ENCODE measurements at places on chromosomes 3 and 15.

GRCh38 chr15:77611767-77612166, 20.9 kb downstream of the LINGO1 start:
- DNase-seq = no peak

DNA sequence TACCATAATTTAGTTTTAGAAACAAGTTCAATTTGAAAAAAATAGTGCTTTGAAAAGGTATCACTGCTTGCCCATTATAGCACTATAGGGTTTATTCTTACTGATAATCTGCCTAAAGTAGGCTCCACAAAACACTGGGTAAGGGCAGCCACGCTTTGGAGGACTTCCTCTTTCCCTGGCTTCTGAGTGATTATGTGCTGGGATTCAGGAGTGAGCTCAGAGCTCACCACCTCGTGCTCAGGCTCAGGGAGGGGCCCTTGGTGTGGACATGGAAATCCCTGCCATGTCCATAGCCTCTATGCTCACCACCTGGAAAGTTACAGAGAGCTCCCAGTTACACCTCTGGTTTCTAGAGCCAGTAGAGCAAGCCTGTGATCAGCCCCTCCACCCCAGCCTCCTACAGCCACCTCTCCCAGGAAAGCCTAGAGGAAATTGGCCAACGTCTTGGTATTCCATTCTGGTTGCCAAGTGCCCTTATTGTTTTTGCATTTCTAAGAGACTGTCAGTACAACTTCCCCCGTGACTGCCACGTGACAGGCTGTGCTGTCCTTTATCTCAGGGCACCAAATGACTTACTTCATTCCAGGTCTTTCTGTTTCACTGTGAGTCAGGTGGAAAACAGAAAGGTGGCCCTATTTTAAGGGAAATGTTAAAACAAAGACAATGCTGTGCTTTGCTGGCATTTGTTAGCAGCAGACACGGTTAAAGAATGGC, 316.0 kb downstream of the RORA start:
- no peak for DNase-seq

GRCh38 chr15:69410248-69410874, 3.8 kb upstream of the KIF23 start:
- no peak for DNase-seq

DNA sequence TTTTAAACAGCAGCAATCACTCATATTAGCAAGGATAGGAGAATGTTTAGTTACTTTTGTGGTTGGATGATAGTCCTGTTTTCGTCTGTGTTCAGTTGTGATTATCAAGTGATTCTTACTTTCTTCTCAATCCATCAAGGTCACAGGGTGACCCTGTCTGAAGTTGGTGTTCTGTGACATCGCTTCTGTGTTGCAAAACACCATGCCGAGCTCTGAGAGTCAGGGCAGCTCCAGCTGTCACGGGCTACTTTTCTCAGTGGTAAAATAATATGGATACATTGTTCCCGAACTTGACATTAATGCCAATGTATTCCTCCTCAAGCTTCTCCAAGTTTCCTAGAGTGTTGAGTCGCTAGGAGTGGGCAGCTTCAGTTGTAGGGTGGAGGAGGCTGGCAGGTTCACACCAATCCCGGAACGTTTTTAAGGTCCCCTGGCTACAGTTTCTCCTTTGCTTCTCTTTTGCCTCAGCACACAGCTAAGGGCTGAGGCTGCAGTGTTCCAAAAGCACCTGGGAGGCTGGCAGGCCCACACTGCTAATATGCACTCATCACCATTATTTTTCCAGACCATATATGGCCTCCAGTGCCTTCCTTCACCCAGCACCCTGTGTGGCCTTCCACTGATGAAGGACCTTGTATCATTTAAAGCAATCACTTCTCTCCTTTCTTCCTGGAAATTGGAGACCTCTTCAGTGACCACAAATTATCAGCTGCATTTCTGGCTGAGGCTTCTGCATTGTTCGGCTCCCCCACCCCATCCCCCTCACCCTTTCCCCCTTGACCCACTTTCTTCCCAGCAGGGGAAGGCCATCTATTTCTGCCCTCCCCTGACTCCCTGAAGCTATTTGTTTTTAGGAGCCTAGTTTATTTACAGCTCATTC, 25.8 kb downstream of the COLQ start:
- no peak for DNase-seq

- no peak for DNase-seq
These were observed 144.0 kb downstream of the SMAD6 start for GRCh38 chr15:66846031-66846430.

DNA sequence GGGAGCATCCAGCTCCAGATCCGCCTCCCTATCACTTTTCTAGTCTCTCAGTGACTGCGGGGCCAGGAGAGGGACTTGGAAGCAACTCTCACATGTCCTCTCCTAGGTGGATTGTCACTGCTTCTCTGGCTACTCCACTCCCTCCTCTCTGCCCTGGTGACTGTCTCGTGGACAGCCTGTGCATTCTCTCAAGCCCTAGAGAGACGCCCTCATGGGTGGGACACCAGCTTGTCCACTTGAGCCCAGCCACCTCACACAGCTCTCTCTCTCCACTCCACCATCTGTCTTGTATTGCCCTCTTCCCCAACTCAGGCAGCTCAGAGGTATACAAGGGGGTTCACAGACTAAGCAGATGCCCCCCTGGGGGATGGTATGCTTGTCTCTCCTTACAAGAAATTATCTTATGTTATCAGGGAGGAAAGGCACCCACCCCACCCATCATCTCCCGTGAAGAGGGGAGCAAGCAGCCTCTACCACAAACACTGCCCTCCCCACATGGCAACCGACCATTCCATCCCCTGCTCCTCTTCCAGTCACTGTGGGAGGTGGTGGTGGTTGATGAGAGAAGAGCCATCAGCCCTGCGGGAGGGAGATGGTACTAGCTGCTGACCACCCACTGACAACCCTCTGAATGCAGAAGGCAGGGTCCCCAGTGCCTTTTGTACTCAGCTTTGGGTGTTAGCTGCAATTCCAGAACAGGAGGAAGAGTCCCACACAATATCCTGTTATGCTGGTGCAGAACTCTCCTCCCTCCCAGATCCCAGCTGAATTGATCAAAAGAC, 15.5 kb upstream of the LOXL1 start:
- DNase-seq = no peak

DNA sequence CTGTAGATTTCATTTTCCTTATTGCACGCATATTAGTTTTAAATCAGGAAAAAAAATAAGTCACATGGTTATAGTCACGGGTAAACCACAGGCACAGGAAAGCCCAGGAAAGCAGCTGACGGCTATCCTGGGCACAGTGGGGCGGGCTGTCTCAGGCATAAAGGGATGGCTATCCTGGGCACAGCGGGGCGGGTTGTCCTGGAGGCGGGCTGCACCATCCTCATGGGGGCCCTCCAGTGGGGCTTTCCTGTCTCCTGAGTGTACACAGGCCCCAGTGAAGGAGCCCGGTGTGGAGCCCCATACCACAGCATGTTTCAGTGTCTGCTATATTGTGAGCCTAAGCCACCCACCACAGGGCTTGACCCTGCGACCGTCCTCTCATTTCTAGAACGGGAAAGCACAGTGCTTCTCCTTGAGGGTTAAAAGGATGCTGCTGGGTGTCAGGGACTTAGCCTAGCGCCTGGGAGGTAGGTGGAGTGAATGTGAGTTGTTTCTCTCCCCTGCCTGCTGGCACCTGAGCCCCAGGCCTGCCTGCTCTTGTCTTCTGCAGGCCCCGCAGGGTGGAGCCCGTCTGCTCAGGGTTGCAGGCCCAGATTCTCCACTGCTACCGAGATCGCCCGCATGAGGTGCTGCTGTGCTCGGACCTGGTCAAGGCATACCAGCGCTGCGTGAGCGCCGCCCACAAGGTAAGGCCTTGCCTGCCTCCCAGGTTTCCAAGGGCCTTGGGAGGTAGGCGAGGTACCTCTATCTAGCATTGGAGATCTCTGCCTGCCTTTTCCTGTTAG, 25.9 kb upstream of the PLXNA1 start:
- DNase-seq = no peak

GRCh38 chr15:67701669-67702068, 123.6 kb upstream of the SKOR1 start:
- no peak for DNase-seq

DNA sequence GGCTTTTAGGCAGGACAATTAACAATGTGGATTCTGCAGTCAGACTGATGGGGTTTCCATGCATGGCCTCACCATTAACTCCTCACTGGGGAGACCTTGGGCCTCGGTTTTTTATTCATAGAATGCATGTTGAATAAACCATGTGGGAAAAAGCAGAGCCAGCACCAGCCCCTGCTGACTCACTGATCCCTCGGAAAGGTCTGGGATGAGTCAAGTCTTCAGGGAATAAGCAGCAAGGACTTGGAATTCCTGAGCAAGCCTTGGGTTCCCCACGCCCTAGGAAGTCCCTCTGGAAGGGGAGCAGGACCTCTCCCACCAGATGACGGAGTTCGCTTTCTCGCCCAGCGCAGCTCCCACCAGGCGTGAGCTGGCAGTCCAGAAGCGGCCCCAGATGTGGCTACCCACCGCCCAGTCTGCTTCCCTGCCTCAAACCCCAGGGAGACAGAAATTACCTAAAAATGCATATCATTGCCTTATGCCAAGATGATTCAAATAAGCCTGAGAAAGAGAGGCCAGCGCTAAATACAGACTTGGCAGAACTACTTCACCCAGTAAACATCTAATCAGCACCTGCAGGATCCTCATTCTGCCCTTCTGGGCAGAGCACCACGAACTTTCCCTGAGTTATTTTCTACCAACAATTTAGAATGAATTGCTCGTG, 45.4 kb downstream of the BTD start:
- DNase-seq = no peak

GRCh38 chr15:67779549-67780111, 45.7 kb upstream of the SKOR1 start:
- no peak for DNase-seq

DNA sequence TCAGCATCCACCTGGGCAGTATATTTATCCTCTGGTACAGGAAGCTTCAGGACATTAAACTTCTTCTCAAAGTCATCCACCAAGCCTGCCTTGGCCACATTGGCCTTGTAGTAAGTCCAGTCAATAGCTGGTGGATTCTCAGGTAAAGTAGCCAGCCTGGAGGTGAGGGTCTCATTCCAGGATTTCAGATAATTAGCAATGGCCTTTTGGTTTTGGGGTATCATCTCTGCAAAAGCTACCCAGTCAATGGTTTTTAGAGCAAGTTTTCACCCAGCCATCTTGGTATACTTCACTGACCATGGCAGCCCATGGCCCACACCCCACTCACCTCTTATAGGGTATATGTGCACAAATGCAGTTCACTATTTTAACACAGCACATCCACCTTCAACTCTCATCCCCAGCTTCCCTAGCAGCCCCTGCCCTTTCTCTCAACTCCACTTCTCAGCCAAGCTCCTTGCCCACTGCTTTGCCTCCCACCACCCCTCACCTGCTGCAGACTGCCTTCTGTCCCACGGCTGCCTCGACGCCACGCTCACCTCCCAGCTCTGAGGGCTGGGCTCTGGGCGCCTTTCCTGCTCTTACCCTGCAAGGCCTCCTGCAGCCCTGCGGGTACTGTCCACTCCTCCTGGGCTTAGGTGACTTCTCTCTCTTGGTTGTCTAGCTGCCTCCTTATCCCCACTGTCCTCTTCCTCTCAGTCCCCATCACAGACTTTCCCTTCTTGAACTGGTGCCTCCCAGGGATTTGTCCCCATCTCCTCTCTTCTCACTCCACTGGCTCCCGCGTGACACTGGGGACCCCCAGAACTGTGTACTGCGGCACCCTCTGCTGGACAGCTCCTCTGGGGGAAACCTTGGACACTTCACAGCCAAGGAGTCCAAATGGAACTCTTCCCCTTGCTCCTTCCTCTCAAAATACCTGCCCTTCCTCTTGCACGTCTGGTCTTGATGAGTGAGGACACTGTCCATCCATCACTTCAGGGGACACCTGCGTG, 1.7 kb upstream of the TGM5 start:
- DNase-seq = no peak

- peak; percentile 85 for DNase-seq
These were observed 4.5 kb upstream of the SLCO2A1 start for GRCh38 chr3:134034005-134034785.

DNA sequence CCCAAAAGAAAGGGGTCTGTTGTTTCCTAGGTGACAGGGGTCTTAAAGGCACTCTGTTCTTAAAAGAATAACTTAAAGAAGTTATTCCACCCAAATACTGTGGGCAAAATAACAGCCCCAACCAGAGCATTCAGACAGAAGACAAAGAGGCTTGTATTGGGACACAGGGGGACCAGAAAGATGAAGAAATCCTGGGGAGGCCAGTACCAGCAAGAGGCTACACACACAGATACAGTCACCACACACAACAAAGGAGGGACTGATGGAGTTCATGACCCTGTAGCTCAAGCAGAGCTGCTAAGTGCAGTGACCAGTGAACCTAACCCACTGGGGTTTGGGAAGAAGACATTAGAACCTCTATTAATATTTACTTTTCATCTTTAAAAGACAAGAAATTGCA, 59.0 kb downstream of the MTHFS start:
- DNase-seq = no peak

- DNase-seq = no peak
These were observed 61.7 kb downstream of the FNDC3B start for GRCh38 chr3:172101107-172101506.

DNA sequence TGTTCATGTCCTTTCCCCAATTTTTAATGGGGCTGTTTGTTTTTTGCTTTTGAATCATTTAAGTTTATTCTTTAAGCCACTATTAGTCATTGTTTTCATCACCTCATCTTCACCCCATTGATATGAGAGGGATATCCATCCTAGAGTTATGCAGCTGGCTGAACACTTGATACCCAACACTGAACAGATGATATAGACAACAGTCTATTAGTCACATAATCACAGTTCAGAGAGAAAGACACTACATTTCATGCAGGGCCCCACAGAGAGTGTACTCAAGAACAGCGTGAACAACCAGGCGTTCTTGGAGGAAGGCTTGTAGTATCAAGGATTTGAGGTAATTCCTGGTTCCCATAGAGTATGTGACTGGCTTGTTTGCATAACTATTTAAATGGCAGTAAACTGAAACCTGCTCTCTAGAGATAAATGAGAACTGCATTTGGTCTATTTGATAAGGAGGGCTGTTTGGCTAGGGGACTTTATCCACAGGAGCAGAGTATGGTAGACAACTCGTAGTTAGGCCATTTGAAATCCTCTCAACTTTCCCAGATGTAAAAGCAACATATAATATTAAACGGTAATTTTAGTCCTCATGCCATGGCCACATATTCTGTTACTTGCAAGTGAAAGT, 618.7 kb downstream of the SI start:
- no peak for DNase-seq

GRCh38 chr3:10269443-10269842, 21.2 kb downstream of the TATDN2 start:
- no peak for DNase-seq

- no peak for DNase-seq
These were observed 1158.9 kb upstream of the EPHA6 start for GRCh38 chr3:95655363-95655986.

DNA sequence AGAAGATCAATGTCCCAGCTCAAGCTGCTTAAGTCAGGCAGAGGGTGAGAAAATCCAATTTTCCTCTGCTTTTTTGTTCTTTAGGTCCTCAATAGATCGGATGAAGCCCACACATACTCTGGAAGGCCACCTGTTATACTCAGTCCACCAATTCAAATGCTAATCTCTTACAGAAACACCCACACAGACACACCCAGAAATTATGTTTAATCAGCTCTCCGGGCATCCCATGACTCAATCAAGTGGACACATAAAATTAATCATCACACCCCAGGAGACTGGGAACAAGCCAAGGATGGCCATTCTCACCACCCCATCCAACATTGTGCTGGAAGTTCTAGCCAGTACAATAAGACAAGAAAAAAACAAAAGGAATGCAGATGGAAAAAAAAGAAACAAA, 67.8 kb upstream of the SLC24A5 start:
- peak; percentile 64 for DNase-seq

- DNase-seq = no peak
These were observed 127.4 kb downstream of the B3GALNT1 start for GRCh38 chr3:160977773-160978172.

GRCh38 chr15:83283138-83283812, 1.2 kb downstream of the BNC1 start:
- DNase-seq = peak; percentile 78

- DNase-seq = no peak
These were observed 13.1 kb downstream of the MKRN2OS start for GRCh38 chr3:12532182-12532581.

Data from esophagus muscularis mucosa (tissue), 4 donors.